Stimulated activated CD4-positive, alpha-beta T cell treated with anti-CD3 and anti-CD28 coated beads, Interleukin-12 subunit alpha, Interleukin-12 subunit beta, amount 100 ng/mL, for 4 hours (primary cell): ENCODE measurements at places on chromosomes 2 and 18.
A peak's percentile ranks its signal among the peaks of the same experiment; 100 is the strongest.

DNA sequence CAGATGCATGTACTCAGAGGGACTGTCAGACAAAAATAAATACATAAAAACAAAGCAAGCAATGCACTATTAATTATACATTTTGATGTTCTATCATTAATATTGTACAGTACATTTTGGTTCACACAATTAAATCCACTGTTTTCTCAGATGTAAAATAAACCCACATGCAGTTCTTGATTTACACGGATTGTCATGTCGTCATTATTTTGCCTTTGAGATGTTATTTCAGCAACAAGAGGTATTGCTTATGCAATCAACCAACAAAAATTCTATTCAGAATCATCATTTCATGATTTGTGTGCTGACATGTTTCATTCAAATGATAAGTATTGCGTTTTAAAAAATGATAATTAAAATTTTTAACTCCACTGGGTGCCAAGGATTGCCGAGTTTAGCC is 79.2 kb downstream of the TSHZ1 start:
- no peak for DNase-seq

GRCh38 chr18:3794537-3795348 is 344.8 kb downstream of the TGIF1 start:
- no peak for DNase-seq

DNA sequence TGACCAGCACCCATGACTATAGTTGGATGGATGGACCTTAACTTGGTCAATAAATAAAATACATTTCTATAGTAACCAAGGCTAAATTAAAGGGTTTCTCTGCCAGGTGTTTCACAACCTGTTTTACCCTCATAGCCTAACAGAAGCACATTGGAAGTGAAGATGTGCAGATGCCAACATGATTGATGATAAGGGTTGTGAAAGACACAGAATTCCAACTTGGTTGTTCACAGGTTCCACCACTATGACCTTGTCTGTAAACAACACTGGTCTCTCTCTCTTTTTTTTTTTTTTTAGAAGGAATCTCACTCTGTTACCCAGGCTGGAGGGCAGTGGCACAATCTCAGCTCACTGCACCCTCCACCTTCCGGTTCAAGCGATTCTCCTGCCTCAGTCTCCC is 37.5 kb upstream of the PTH2R start:
- DNase-seq = no peak

DNA sequence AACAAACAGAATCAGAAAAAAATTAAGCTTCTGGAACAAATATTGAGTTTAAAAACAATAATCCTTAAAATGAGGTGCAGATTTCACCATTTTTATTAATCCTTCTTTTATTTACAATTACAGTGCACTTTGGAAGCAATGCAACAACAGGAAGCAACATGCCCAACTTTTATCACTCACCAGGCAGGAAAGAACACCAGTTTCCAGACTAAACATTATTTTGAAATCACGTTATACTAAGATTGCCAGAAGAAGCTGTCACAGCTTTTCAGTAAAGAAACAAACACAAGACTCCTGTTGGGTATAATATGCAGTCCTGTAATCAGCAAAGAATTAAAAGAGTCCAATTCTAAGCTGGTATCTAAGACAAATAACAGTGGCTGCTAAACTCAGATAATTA is 137.9 kb upstream of the ZC3H15 start:
- no peak for DNase-seq

GRCh38 chr2:131659168-131659572 is 131.5 kb downstream of the CCDC74A start:
- DNase-seq = no peak

DNA sequence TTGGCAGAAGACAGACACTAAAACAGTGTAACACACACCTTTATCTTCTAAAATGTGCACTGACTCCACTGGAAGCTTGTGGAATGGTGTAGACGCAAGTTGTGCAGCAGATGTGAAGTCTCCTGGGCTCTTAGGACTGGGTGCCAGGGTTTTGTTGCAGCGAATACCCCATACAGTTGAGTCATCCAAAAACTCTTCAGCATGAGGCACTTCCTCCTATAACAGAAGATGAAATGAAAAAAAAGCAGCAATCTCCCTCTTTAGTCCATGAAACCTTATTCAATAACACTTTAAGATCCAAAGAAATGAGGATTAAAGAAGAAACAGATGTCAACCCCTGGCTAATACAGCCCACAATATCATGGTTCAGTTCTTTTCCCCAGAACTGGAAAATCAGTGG is 22.2 kb downstream of the BUB1 start:
- DNase-seq = no peak

- no peak for DNase-seq
Measured at GRCh38 chr2:39069136-39069515, 51.7 kb downstream of the SOS1 start.

- no peak for DNase-seq
Measured at GRCh38 chr2:105553538-105554196, 154.8 kb upstream of the FHL2 start.

- DNase-seq = no peak
Measured at GRCh38 chr2:25587361-25587760, 86.0 kb downstream of the DTNB start.

GRCh38 chr2:38959938-38960608 is 70.4 kb downstream of the ARHGEF33 start:
- DNase-seq = peak; percentile 65

- no peak for DNase-seq
Measured at GRCh38 chr18:51053814-51054213, 23.8 kb downstream of the SMAD4 start.
